ENCODE measurements at places on chromosomes 5 and 9.

DNA sequence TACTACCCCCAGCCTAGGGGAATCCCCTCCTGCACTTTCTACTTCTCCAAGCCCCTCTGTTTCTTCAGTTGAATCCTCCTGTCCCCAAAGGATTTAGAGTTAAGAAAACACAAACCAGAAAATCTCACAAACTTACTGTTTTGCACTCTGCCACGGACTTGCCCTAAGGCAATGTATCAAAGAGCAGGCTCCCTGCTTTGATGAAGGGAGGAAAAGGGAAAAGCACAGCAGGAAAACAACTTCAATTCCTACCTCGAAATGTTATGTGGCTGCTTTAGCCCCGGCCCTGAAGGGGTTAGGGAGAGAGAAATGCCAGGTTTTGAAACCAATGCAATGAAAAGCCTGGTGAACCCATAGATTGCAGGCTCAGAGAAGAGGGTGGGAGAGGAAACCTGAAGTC, 254.7 kb downstream of the MAN2A1 start:
- no peak for DNase-seq

- DNase-seq, result peak; percentile 48
Observed at GRCh38 chr5:148939676-148940075, 113.3 kb downstream of the ADRB2 start.

DNA sequence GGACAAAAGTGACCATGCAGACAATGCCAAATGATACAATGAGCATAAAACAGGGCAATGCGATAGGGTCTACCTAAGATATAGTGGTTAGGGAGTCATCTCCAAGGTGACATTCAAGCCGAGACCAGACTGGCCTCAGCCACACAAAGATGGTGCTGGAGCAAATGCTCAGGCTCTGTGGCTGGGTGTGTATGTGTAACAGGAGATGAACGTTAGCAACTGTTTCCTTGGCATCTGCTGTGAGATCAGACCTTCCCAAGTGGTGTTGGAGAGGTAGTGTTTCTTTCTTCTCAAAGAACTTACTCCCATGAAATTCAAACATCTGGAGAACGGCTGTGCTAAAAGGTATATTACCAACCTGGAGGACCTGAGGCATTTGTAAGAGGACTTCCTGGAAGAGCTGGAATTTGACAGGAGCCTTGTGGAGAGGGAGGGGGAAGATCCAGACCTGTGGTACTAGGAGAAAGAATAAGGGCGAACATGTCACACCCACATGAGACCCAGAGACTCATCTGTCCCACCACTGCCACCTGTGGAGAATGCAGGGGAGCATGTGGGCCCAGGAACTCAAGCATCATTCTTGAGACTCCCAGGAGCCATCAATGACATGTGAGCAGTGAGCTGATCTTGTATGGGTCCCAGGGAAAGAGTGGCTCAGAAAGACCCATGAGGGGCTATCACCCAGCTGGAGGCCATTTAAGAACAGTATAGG, 21.4 kb upstream of the ANXA6 start:
- no peak for DNase-seq

- DNase-seq, result no peak
Observed at GRCh38 chr5:40452874-40453624, 226.7 kb upstream of the PTGER4 start.

DNA sequence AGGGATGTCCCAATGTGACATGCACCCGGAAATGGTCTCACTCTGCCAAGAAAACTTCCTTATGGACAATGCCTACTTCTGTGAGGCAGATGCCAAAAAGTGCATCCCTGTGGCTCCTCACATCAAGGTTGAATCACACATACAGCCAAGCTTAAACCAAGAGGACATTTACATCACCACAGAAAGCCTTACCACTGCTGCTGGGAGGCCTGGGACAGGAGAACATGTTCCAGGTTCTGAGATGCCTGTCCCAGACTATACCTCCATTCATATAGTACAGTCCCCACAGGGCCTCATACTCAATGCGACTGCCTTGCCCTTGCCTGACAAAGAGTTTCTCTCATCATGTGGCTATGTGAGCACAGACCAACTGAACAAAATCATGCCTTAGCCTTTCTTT, 37.6 kb upstream of the CCDC152 start:
- DNase-seq, result no peak

GRCh38 chr9:98989036-98990000, 45.6 kb downstream of the COL15A1 start:
- peak; percentile 93 for DNase-seq

GRCh38 chr5:176889321-176890280, 9.5 kb downstream of the HK3 start:
- no peak for DNase-seq

- DNase-seq, result no peak
Observed at GRCh38 chr5:163445345-163445744, 8.0 kb downstream of the CCNG1 start.

DNA sequence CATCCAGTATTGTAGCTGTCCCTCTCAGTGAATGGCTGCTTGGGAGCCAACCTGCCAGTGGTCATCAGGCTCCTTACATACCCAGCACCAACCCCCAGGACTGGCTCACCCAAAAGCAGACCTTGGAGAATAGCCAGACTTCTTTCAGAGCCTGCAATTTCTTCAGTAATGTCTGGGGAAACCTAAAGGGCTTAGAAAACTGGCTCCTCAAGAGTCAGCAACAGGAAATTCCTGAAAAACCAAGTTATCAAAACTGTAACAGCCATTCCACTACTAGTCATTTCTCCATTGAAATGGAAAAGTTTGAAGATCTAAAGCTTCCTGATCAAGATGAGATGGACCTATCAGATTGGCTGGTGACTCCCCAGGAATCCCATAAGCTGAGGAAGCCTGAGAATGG, 12.3 kb upstream of the STING1 start:
- DNase-seq, result no peak

DNA sequence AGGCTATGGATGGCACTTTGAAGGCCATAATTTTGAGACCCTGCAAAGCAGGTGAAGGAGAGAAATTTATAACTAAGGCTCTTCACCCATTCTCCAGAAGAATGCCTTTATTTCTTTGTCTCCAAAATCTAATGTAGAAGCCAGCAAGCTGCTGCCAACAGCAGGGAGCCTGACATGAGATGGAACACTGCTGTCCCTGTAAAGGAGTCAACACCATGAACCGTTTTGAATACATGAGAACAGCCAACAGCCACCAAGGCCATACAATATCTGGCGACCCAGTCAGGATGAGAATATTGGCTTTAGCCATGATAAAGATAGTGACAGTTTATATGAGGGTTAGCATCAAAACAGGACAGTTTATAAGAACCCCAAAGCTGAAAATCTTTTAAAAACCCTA, 121.2 kb upstream of the LIFR start:
- DNase-seq, result no peak

DNA sequence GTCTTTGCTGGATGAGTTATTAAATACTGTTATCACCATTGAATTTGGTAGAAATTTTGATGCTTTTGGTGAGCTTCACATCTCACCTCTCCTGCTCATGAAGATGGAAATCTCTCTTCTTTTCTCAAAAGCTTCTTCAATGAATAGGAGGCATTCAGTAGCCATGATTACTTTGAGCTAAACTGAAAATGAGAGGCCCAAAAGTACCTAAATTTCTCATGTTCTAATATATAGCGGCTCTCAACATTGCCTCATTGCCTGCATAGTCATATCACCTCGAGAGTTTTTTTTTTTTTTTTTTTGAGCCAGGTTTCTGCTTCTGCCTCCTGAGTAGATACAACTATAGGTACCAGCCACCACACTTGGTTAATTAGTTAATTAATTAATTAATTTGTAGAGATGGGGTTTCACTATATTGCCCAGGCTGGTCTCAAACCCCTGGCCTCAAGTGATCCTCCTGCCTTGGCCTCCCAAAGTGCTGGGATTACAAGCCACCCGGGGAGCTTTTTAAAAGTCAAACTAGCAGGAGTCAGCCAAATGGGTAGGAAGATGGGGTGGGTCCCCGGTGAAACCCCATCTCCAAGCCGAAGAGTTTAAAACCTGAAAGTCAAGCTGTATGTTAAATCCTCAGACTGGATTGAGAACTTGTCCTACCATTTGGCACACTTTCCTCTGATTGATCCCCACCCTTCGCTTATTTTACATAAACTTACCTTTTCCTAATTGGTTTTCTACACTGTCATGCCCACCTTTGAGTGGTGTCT, 169.0 kb downstream of the DOCK2 start:
- DNase-seq, result no peak

DNA sequence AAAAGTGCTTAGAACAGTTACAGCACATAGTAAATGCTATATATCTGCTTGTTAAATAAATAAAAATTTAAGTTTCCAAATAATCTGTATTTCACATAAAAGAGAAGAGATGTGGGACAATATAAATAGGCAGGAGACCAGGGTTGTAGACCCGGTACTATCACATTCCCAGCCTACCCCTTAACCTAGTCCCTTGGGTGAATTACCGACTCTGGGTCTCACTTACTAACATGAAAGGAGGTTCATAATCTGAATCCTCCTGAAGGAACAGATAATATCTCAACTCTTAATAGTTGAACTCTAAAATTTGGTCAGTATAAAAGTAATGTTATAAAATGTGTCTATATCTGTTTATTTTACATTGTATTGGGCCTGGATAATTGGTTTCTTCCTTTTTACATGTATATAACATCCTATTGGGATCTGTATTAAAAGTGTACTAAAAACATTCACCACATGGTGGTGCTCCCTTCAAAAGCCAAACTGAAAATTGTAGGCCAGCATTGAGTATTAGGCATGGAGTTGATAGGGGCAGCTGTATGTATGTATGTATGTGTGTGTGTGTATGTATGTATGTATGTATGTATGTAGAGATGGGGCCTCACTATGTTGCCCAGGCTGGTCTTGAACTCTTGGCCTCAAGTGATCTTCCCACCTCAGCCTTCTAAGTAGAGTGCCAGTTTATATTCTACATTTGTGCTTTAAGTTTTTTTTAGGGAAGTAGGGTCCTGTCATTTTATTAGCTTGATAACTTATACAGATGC, 64.2 kb upstream of the ABL1 start:
- DNase-seq, result peak; percentile 45

DNA sequence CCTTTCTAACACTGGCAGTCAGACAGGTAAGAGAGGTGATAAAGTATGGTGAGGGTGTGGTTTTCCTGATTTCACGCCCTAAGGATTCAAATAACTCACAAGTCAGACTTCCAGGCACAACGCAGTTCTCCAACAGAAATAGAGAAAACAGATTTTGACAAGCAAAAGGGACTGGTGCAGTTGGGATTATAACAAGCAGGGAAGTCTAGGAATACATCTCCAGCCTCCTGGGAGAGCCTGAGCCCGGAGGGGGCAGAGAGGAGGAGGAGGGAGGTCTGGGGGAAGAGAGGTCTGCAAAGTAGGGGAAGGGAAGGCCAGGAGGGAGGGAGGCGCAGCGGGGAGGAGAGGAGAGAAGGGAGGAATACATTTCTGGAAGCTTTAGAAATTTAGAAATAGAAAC, 1.6 kb downstream of the CMBL start:
- no peak for DNase-seq

Measured in urothelium cell line (cell line).